ENCODE measurements at places on chromosomes 7 and 10.

DNA sequence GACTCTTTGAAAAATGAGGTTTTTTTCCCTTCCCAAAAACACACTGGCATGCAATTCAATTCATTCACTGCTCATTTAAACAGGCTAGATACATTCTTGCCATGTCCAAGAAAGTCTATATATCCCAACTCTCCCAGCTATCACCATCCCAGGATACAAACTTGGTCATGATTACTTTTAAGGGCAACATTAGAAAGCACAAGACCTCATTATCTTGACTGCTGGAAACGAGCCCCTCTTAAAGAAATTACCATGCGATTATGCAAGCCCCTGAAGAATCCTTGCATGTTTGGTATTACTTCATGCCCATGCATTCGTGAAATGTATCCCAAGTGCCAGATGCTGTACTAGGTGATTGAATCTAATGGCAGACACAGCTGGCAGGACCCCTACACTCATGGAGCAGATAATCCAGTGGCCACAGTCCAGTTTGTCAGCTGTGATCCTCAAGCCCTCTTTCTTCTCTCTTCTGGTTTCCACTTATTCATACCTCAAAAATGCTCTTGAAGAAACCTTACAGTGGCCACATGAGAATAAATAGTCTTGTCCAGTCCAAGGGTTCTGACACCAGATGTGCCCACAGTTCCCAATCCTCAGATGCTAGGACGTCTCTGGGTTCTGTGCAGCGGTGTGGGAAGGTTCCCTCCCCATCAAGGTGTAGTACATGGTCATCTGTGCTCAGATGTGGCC, 103.7 kb upstream of the HABP2 start:
- DNase-seq = no peak

DNA sequence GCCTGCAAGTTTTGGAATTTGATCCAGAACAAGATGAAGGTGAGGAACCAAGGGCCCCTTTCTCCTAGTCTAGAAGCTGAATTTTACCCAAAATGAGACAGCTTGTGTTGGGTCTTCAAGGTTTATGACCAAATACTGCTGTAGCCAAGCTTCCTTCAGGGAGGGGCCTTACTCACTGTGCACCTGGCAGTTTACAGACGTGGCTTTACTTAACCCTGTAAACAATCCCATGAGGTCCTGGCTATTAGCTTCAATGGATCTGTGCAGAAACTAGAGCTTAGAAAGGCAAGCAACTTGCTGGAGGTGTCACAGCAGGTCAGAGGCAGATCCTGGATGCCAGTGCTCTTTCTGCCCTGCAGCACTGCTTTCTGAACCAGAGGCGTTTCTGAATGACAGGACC, 46.7 kb downstream of the PDLIM1 start:
- no peak for DNase-seq

DNA sequence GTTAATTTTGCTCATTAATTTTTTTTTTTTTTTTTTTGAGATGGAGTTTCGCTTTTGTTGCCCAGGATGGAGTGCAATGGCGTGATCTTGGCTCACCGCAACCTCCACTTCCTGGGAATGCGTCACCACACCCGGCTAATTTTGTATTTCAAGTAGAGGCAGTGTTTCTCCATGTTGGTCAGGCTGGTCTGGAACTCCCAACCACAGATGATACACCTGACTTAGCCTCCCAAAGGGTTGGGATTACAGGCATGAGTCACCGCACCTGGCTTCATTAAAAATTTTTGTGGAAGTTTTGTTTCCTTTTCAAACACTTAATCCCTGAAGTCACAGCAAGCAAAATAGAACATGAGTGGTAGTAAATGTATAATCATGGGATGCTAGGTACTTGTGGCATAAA, 857.2 kb upstream of the PHF14 start:
- DNase-seq = no peak

- DNase-seq = peak; percentile 49
Observed at GRCh38 chr7:55572378-55573233, at the start of gene VOPP1. Gene VOPP1 (minus strand): TSS chr7:55572502. CDS start chr7:55572324, 178 bp downstream.

- peak; percentile 59 for DNase-seq
Observed at GRCh38 chr7:144842377-144842851, 6.6 kb upstream of the TPK1 start.

DNA sequence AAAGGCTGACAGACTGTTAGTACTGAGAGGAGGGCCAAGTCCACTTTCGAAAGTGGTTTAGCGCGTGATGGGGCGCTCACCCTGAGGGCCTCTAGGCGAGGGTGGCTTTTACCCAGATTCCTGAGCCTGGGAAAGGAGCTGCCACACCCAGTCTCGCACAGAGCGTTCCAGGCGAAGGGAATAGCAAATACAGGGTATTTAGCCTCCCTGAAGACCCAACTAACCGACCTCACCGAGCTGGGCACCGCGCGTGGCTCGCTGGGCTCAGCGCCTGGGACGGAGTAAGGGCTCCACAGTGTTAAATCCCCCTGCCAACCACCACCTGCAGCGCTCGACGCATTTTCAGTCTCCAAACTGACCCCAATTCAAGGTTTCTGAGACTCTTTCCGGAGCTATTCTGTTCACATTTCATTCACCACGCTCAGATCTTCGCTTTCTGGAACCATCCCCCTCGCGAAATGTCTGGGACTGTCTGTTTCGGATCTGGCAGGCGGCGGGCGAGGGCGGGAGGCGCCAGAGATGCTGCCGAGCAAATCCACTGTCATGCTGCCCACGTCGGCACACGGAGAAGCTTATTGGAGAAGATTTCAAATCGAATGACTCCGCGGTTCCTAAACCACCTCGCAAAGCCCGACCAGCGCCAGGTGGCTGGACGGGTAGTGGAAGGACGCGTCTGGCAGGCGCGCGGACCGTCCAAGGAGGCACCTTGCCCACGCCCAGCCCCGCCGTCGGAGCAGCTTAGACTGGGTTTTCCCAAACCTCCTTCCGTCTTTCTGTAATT, 1.4 kb upstream of the OSBPL3 start:
- DNase-seq = peak; percentile 37

DNA sequence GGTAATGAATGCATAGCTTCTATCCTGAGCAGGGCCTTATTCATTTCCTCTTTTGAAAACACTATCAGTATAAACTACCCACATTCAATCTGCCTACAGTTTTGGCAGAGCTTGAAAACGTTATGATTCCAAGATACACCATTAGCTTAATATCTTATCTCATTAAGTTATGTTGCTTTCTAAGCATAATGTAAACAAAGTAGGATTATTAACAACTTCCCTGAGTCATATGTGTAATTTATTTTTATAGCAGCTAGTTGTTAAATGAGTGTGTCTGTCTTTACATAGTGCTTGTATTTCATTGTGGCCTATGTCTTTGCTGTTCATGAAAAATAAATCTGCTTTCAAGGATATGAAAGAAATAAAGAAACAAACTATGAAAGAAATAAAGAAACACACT, 106.2 kb upstream of the DLX6 start:
- no peak for DNase-seq

GRCh38 chr7:1703441-1703840, 33.4 kb downstream of the ELFN1 start:
- no peak for DNase-seq

DNA sequence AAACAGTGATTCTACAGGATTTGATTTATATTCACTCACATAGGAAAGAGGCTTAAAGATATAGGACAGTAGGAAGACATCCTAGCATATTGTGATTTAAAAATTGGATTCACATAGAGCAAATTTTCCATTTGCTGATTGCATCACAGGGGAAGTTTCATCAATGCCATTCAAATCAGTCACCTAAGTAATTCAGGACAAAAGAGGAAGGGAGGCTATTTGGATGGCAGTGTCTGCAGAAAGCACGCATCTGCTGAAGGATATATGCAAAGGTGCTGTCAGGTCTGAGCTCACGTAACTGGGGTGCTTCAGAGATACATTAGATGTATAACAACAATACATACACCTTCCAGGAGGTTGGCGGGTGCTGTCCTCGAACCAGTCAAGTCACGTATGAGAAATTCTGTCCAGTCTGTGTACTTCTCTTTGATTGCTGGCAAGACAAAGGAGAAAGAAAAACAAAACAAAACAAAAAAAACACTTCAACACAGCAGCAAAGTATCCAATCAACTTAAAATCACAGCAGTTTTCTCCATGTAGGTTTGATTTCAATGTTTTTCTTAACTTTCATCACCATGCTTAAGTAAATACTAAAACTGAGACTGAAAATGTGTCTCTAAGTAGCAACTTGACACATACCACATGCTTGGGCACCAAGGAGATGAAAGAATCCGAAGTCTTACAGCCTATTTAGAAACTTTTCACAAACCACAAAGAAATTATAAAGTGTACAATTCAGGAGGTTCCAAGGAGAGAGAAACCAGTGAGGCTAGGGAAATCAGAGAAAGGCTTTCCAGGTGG, 125.1 kb downstream of the SFMBT2 start:
- no peak for DNase-seq

All from OCI-M1 (cell line).